ENCODE measurements at places on chromosomes 7 and 10.

- DNase-seq, result peak; percentile 76
These were observed 24.7 kb upstream of the SLC18A3 start for GRCh38 chr10:49585387-49585786.

GRCh38 chr10:18137111-18137510, 3.1 kb upstream of the CACNB2 start:
- no peak for DNase-seq

GRCh38 chr7:127644484-127644883, 7.5 kb upstream of the SND1 start:
- DNase-seq, result no peak

DNA sequence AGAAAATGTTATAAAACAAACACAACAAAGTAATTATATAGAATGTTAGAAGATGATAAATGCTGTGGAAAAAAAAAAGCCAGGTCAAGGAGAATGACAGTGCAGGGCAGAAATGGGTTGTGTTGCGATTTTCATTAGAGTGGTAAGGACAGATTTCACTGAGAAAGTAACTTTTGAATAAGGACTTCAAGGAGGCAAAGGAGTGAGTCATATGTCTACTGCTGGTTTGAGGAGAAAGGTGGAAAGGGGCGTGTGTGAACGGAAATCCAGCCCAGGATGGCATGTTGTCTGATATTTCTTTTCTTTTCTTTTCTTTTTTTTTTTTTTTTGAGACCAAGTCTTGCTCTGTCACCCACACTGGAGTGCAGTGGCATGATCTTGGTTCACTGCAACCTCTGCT, 12.3 kb upstream of the DLD start:
- DNase-seq, result no peak

DNA sequence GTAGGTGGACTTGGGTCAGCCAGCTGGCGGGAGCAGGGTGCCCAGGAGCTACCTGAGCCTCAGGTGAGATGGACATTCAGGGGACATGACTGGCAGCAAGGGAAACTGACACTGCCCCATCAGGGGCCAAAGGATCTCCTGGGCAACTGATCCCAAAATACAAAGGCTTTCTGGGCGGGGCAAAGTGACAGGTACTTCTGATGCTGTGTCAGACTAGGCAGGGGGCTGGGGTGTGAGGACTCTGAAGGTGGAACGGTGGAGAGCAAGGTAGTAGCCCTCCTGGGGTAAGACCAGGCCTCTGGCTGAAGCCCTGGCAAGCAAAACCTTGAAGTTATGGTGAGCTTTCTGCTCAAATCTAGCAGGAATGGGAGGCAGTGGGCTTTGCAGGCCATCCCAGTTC, 4.4 kb downstream of the OPN4 start:
- no peak for DNase-seq

GRCh38 chr7:142770661-142771352, at the start of gene PRSS2:
PRSS2 (plus strand) TSS chr7:142770970; CDS start chr7:142770983, 13 bp downstream.
- DNase-seq, result no peak

DNA sequence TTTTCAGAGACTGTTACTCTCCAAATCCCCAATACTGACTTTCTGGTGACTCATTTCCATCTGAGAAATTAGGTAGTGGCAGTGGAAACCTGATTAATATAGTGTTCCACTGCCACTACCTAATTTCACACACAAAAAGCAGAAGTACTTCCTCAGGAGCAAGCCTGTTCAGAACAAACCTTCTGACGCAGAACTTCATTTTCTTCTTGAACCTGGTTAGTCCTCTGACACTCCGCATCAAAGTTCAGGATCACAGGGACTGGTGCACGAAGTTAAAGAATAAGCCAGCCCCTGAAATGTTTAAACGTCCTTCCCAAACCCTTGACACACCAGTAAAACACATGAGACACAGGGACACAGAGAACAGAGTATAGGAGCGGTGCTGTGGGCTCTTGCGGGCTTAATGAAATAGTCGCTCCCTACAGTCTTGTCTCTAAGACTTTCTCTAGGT, 4.4 kb downstream of the WDR91 start:
- no peak for DNase-seq

DNA sequence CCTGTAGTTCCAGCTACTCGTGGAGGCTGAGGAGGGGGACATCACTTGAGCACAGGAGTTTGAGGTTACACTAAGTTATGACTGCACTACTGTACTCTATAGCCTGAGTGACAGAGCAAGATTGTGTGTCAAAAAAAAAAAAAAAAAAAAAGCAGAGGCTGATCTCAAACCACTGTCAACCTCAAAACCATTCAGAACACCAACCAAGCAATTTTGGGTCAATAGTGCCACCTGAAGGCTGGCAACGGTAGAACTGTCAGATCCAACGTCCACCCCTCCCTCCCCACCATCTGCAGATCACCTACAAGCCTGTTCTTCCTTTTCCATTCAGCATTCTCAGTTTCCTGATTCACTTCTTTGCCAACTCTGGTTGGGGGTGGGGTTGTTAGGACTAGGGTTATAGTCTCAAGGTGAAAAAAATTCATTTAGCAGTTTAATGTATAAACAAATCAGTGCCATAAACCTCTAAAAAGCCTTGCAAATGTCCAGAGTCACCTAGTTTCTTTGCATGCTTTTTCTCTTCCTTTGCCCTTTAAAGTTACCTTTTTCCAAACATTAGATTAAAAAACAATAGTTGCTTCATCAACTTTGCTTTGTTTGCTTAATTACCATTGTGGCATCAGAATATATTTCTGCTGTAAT, 2.6 kb downstream of the MRPS33 start:
- DNase-seq, result peak; percentile 24

- no peak for DNase-seq
These were observed 152.5 kb upstream of the AKR1E2 start for GRCh38 chr10:4673279-4674040.

- DNase-seq, result no peak
These were observed 712.8 kb downstream of the PARD3 start for GRCh38 chr10:34102237-34102673.

- no peak for DNase-seq
These were observed 164.6 kb upstream of the TNS3 start for GRCh38 chr7:47746468-47746867.

DNA sequence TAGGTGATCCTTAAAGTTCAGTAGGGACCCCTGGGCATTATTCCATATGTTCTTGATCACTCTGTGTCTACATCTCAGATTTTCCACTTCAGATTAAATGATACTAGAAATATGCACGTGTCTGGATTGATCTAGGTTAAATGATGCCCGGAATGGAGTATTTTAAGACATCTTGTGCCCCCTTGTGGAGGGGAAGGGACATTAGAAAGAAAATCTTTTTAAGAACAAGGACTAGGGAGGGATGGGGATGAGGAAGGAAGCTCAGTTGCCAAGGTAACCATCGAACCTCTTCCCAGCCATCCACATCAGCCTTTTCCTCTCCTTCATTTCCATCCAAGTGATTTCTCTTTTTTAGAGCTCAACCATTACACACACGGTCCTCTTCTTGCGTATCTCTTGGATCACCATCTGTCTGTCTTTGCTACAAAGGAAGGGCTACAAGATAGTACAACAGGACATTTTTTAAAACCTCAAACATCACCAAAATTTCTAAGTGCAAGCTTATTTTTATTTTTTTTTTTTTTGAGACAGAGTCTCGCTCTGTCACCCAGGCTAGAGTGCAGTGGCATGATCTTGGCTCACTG, 40.5 kb downstream of the PRSS2 start:
- DNase-seq, result peak; percentile 29

DNA sequence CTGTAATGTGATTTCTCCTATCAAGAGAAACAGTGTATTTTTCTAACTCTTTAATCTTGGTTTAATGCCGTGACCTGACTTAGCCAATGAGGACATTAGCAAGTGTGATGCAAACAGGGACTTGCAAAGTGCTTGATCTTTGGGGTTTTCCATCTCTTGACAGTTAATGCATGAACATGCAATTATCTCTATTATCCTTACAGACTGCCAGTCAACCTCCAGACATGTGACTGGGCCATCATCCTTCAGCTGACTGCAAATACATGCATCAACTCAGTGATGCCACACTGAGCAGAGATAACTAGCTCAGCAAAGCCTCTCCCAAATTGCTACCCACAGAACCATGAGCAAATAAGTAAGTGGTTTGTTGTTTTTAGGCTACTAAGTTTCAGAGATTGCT, 409.6 kb downstream of the GPAM start:
- no peak for DNase-seq
